ENCODE measurements at places on chromosomes 13 and 19.

DNA sequence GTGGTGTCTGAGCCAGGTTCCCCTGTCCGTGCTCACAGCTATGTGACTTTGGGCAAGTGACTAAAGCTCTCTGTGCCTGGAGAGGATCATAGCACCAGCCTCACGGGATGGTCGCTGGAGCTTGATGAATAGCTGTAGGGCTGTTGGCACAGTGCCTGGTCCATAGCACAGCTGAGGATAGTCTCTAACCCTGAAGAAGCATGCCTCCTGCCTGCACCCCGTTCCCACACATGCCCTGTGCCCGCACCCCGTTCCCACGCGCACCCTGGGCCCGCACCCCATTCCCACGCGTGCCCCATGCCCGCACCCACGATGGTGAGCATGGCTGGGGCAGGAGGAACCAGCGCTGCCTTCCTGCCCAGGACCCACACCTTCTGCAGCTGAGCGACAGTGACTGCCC is 63.7 kb upstream of the F7 start:
- no peak for DNase-seq

DNA sequence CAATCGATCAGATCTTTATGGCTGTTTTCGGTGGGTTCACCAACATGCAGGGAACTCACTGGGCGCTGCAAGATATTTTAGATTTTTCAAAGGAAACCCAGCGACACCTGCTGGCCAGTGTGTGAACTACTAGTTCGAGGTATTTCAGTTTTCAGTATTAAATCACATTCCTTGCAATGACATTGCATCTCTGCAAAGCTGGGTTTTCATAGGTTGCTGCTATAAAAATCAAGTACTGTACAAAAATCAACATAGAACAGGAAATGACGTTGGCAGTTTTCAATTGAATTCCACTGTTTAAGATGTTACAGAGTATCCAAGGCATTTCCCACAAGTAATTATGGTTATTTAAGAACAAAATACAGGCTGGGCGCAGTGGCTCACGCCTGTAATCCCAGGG is 17.6 kb downstream of the LIG1 start:
- peak; percentile 59 for DNase-seq

- DNase-seq = no peak
Observed at GRCh38 chr19:1273263-1274041, 1.9 kb upstream of the FAM174C start.

GRCh38 chr19:18593367-18594095 is 4.9 kb downstream of the REX1BD start:
- DNase-seq = no peak

- DNase-seq = no peak
Observed at GRCh38 chr13:68927387-68928026, 1180.1 kb upstream of the ATXN8OS start.

DNA sequence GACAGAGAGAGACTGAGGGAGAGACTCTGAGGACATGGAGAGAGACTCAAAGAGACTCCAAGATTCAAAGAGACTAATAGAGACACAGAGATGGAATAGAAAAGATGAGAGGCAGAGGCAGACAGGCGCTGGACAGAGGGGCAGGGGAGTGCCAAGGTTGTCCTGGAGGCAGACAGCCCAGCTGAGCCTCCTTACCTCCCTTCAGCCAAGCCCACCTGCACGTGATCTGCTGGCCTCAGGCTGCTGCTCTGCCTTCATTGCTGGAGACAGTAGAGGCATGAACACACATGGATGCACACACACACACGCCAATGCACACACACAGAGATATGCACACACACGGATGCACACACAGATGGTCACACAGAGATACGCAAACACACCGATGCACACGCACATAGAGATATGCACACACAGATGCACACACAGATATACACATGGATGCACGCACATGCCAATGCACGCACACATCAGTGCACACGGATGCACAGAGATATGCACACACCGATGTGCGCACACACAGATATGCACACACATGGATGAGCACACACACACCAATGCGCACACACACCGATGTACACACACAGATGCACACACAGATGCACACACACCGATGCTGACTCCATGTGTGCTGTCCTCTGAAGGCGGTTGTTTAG is 3.3 kb upstream of the F10 start:
- DNase-seq = no peak

DNA sequence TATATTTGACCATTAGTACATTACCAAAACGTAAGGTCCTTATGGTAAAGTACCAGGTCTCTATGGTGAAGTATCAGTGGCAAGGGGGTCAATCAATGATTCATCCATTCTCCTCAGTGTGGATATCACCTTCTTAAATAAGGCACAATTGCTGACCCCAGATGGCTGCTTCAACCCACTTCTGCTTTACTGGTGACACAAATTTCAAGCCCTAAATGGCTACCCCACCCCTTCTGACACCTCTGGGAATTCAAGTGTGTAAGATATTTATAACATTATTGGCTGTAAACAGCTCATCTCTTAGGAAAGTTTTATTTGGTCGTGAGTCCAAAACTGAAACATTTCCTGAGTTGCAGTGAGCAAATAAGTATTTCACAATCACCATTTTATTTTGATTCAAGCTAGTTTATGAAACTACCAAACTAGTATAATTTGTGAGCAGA is 7.9 kb upstream of the WBP4 start:
- no peak for DNase-seq

- no peak for DNase-seq
Observed at GRCh38 chr19:628168-628567, 5.2 kb downstream of the POLRMT start.

- DNase-seq = no peak
Observed at GRCh38 chr13:78608252-78608687, 4.9 kb upstream of the POU4F1 start.

GRCh38 chr13:95099541-95099940 is 201.7 kb downstream of the ABCC4 start:
- DNase-seq = no peak

DNA sequence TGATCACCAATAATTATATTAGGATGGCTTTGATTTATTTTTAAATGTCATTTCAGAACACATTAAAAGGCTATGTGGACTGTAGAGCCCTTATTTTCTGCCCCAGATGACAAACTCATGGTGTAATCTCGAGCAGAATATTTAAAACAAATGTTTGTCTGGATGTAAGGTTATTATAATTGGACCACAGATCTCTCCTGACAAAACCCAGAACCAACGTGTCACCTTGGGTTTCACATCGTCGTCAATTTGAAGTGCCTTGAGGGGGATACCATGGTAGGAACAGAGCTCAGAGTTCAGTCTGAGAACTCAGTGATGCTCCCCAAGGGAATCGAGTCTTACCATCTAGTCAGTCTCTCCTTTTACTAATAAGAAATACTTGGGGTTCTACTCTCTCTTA is 2.8 kb downstream of the SACS start:
- DNase-seq = no peak

GRCh38 chr13:23674795-23675640 is 104.8 kb downstream of the TNFRSF19 start:
- DNase-seq = no peak

GRCh38 chr13:79654520-79654919 is 173.6 kb downstream of the NDFIP2 start:
- DNase-seq = no peak

- DNase-seq = no peak
Observed at GRCh38 chr13:113224486-113224885, 15.1 kb downstream of the CUL4A start.

GRCh38 chr19:1261538-1261797 is 7.7 kb upstream of the CIRBP start:
- DNase-seq = no peak

- no peak for DNase-seq
Observed at GRCh38 chr19:53509443-53509842, 28.5 kb upstream of the ZNF331 start.

- DNase-seq = no peak
Observed at GRCh38 chr19:57807541-57807940, 7.2 kb downstream of the ZNF552 start.

DNA sequence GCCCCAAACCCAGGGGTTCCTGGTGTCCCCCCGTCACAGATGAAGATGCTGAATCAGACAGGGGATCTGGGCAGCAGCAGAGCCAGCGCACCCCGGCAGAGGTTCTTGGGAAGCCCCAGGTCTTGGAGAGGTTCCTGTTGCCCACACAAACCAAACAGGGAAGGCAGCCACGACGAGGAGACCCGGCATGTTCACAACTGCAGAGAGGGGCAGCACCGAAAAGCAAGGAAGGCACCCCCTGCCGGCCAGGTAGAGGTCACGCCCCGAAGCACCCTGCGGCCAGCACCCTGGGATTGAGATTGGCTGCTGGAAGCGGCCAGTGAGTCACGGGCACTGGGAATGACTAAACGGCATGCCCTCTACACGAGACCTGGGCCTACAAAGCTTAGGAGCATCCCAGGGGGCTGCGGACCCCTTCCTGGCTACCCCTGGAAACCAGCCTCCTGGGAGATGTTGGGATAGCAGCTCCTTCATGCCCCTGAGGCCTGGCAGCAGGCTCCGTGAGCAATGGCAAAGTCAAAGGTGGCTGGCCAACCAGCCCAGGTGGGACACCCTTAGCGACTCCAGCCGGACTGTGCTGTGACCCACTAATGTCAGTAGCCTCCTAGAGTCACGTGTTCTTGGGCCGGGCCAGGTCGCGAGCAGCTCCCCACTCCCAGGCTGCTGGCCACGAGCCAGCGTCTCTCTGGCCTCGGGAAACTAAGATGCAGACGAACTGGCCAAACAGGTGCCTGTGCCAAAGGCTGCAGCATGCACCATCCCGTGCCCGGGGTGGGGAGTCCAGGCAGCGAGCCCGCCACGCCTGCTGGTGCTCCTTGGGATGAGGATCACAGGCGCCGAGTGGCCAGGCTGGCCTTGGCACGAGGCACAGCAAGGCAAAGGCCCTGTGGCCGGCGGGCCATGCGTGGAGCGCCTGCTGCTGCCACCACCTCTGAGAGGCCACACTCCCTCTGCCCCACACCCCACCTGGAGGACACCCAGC is 43.2 kb downstream of the MLLT1 start:
- no peak for DNase-seq

- DNase-seq = no peak
Observed at GRCh38 chr19:39299404-39299803, 3.2 kb downstream of the IFNL1 start.

- no peak for DNase-seq
Observed at GRCh38 chr19:58513694-58514563, 2.1 kb upstream of the SLC27A5 start.

DNA sequence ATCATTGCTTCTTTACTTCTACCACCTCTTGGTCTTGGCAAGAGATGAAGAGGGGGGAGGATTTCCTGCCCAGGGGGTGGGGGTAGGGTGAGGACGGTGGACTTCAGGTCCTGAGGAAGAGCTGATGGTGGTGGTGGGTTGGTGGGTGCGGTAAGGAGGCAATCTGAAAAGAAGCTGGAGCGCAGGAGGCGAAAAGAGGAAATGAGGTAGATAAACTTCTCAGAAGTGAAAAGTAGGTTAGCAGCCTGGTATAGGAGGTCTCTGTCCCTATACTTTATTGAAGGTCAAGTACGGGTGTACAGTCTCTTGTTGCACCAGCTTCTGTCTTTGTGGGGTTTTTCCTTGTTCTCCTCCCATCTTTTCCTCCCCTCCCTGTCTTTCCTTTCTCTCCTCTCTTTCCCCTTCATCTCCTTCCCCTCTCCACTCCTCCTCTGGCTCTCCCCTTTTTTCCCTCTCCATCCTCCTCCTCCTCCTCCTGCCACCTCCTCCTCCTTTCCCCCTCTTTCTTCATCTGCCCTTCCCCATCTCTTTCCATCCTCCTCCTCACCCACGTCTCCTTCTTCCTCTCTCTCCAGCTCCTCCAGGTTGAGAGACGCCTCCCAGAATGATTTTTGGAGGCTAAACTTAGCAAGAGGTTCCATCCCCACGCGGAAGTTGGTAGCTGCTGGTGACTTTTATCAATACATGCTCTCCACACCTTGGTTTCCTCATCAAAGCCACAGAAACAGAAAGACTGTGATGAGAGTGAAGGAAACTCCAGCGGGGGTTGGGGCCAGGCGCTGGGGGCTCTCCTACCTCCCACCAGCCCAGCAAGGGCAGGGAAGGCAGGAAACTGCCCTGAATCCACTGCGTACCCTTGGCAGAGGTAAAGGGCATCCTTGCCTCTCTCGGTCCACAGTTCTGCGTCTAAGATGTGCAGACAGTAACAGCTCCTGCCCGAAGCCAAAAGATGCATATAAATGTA is 15.3 kb downstream of the TNFSF14 start:
- no peak for DNase-seq

DNA sequence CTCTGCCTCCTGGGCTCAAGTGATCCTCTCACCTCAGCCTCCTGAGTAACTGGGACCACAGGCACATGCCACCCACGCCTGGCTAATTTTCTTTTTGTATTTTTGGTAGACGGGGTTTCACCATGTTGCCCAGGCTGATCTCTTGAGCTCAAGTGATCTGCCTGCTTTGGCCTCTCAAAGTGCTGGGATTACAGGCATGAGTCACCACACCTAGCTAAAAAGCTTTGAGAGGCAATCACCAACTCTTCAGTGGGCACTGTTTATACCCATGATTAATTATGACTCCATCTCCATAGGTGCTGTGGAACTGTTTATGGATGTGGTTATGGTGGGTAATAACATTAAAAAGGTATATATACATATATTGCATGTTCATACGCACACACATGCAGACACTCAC is 7.5 kb upstream of the RBM26 start:
- DNase-seq = no peak

GRCh38 chr13:73210218-73210883 is 151.5 kb downstream of the KLF5 start:
- no peak for DNase-seq

- no peak for DNase-seq
Observed at GRCh38 chr13:79349011-79349410, 57.0 kb downstream of the RBM26 start.

- DNase-seq = peak; percentile 75
Observed at GRCh38 chr19:47296036-47296435, 13.6 kb upstream of the C5AR1 start.

GRCh38 chr19:55160128-55160985 is 2.8 kb upstream of the TNNI3 start:
- DNase-seq = peak; percentile 92

DNA sequence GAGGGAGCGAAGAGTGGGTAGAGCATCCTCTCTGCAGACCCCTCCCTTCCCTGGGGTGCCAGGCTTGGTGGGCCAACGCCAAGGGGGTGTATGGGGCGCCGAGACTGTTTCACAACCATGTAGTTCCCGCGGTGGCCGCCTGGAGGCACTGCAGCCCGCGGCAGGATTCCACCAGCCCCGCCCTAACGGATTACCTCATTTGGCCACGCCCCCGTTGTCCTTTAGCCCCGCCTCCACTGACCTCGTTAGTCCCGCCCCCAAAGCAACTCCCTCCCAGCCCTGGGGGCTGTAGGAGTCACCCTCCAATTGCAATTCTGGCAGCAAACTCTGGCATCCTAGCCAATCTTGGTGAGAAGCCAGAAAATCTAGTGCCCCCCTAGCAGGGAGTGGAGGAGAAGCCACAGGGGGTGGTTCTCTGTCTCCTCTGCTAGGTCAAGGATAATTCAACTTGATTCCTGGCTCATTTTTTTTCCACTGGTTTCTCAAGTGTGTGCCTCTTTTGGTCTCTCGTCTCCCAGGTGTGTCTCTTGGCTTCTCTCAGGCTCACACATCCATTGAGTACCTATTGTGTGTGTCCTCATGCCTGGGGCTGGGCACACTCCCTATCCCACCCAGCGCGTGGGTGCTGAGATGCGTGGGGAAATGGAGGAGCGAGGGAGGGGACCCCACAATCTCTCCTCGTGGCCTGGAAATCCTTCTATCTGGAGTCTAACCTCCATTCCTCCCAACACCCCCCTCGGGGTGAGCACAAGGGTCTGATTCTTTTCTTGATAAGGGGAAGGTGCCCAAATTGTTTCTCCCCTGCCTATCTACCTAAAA is 2.0 kb downstream of the OLFM2 start:
- peak; percentile 83 for DNase-seq

GRCh38 chr19:1396019-1396767 is 5.1 kb downstream of the GAMT start:
- no peak for DNase-seq
